ENCODE measurements at places on chromosomes 4 and X.

GRCh38 chr4:80655662-80656061 is 320.1 kb downstream of the CFAP299 start:
- no peak for DNase-seq

DNA sequence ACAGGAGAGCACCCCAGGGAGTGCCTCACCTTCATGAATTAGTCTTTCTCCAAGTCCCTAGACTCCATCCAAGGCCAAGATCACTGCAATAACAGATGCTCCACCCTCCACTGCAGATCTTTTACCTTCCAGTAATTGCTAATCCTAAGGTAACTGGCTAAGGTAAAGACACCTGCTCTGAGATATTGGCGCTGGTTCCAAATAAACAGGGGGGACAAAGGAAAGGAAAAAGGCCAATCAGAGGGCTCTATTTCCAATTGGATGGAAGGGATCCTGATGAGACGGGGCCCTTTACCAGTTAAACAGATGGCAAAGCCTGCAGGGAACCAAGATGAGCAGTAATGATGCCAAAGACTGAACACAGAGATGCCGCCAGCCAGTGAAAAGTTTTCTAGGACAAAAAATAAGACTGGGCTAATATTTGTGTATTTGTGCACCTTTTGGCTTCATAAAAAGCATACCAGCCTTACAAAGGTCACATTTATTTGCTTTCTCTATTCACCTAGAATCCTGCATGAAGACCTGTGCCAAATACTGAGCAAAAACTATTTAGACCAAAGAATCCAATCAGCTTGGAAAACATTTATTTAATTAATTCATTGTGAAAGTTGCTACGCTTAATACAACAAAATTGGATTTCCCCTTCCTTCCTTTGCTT is 148.5 kb downstream of the PPP3CA start:
- DNase-seq = no peak

GRCh38 chrX:49919617-49920016 is 2.8 kb upstream of the CLCN5 start:
- no peak for DNase-seq

DNA sequence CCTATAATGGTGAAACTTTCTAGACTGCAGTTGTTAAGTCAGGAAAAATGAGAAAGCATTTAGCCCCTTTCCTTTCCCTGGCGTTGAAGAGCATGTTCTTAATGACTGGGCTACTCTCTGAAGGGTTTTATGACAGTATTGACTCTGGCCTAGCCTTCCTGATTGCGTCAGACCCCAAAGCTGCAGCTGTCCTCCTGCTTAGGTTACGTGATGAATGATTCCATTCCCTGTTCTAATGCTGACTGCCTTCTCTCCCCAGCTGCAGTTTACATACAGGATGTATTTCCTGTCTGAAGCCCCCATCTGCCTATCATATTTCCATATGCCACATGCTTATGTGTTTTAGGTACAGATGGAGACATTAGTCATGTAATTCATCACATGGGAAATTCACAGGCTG is 105.8 kb upstream of the EGFL6 start:
- DNase-seq = peak; percentile 90

GRCh38 chr4:77149789-77150188 is 7.2 kb upstream of the CCNG2 start:
- DNase-seq = no peak

GRCh38 chr4:183541752-183542040 is 36.8 kb downstream of the ING2 start:
- DNase-seq = no peak

DNA sequence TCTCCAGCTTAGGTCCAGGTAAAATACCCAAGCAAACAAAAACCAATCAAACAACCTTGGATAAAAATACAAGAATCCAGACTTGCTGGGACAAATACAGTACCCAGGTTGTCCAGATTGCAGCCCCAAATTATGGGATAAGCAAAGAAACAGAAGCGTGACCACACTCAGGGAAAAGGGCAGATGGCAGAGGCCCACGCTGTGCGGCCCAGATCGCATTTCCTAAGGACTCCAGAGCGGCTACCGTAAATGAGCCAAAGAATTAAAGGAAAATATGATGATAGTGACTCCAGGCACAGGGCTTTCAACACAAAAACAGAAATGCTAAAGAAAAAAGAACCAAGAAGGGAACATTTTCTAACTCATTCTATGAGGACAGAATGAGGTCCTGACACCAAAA is 50.3 kb downstream of the FGFRL1 start:
- DNase-seq = no peak

DNA sequence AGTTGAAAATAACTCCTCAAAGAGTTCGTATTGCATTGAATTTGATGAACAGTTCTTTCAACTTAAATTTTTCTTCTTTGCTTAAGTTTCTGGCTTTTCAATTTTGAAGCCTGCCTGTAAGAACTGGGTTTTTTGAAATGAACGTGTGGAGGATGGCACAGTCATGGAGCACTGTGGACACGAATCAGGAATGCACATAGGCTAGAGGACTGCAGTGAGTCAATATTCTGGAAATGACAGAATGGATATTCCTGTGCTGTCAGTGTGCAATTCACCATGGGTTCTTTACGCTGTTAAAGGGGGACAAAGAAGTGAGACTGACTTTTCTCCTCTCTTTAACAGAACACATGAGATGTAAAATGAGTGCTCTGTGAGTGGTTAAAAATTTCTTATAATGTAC is 368.0 kb upstream of the AGA start:
- DNase-seq = no peak

- DNase-seq = no peak
Observed at GRCh38 chr4:176849076-176849475, 56.4 kb upstream of the VEGFC start.

DNA sequence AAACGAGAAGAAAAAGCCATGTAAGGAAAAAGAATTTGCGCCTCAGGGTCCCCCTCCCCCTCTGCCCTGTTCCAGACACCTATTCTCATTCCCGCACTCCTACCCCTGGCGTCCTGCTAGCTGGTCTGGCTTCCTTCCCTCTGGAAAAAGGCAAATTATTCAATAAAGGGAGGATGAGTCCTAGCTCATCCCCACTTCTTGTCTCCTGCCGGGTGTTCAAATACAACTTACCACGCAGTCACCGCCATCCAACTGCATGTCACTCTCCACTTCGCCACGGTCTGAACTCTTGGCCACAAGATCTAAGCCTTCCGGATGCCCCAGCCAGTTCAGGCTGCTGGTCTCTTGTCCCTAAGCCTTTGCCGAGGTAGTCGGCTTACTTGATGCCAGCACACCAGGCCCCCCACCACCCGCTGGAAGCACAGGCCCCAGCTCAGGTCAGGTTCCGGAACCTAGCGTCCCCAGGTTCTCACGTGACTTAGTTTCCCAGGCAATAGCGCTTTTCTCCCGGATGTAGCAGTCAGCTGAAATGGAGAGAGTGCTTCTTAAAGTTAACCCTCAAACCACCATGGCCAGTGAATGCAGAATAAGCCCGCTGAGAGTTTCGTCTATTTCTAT is 209.6 kb upstream of the SPIN4 start:
- peak; percentile 30 for DNase-seq

DNA sequence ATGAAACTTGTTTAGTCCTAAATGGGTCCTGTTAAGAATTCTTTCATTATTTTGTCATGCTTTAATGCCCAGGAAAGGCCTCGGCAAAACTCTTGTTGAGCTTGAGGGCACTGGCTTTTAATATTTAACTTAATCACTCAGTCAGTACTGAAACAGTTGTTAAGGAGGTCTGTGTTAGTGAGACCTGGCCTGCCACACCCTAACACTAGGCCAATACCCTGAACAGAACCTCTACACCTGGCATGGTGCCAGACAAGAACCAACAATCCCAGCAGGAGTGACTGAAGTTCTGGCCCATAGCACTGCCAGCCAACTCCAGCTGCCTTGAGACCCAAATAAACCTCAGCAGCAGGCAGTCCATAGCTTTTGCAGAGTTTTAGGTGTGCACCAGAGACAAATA is 85.7 kb upstream of the ITM2A start:
- no peak for DNase-seq
